Activated CD4-positive, alpha-beta T cell treated with anti-CD3 and anti-CD28 coated beads, Interleukin-2, Interleukin-4, amounts not matched to agents 100 ng/mL and 50 ng/mL, durations not matched to agents 16 hours and 8 hours (primary cell): ENCODE measurements at places on chromosomes 6 and 20.

- no peak for DNase-seq
Measured at GRCh38 chr6:3139090-3139903, 18.0 kb downstream of the TUBB2A start.

DNA sequence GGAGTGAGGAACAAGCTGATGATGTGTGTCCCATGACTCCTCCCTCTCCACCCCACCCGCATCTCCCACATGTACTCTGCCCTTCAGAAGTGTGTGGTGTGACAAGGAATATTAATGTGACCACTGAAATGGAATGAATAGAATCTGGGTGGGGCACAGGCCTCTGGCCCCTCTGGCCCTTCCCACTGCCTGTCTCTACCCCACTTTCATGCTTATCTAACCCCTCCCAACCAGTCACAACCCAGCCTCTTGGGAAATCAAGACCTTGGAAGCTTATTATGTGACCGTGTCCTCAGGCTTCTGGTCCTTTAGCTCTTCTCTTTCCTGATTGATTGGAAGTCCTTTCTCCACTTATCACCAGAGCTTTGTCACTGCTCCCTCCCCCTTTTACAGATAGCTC is 312.2 kb upstream of the SOX4 start:
- DNase-seq = no peak

- DNase-seq = peak; percentile 12
Measured at GRCh38 chr6:139474145-139475108, 100.0 kb upstream of the CITED2 start.

- DNase-seq = no peak
Measured at GRCh38 chr6:80579391-80580023, 473.0 kb downstream of the BCKDHB start.

GRCh38 chr6:53793318-53794136 is 1.3 kb upstream of the LRRC1 start:
- peak; percentile 28 for DNase-seq

- DNase-seq = no peak
Measured at GRCh38 chr6:161181121-161181520, 92.7 kb downstream of the AGPAT4 start.

DNA sequence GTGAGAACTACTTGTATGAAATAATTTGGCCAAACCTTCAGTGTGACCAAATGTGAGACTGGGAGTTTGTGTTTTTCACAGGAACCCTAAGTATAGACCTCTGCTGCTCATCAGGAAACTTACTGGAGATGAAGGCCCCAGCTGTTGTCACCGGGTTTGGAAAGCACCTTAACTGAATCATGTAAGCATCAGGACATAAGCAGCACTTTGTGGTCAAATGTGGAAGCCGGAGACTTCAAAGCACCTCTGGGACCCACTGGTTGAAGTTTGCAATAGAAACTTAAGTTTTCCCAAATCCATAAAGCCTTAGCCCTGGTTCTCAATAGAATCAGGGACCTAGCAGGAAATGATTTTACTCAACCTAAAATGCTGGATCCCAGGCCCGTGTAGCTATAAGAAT is 14.3 kb downstream of the TTPAL start:
- no peak for DNase-seq
